ENCODE measurements at places on chromosomes 2 and 18.

GRCh38 chr2:180991820-180992219, 11.4 kb downstream of the UBE2E3 start:
- no peak for DNase-seq

DNA sequence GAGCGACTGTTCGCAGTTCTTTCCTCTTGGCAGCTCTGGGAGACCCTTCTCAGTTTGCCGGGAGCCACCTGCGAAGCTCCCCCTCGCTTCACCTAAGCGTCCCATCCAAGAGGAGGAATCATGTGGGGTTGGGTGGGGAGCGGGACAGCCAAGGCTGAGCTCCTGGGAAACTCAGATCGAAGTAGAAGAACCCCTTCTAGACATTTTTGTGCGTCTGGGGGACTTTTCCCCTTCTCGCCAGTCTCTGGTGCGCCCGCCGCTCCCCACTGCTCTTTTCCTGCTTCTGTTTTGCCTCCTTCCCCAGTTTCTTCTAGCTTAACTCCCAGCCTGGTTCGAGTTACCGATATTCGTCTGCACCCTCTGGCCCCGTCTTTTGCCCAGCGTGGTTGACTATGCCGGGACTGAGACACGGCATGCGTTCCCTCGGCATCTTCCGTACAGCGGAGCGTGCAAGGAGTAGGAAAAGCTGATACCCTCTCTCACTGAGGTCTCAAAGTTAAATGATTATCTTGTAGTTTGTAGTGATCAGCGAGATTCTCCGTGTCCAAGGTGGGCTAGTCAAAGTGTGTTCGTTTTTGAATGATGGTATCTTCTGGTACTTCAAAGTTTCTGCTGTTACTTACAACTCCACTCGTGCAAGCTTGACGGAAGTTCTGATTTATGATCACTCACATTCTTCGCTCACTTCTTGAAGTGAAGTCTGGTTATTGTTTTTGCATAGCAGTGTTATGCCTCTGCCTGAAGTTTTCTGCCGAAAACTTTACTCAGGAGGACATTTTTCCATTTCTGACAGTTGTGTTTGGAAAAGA, 664 bp downstream of the CAMKMT start:
- peak; percentile 14 for DNase-seq

- no peak for DNase-seq
Observed at GRCh38 chr18:7064346-7064745, 53.3 kb downstream of the LAMA1 start.

DNA sequence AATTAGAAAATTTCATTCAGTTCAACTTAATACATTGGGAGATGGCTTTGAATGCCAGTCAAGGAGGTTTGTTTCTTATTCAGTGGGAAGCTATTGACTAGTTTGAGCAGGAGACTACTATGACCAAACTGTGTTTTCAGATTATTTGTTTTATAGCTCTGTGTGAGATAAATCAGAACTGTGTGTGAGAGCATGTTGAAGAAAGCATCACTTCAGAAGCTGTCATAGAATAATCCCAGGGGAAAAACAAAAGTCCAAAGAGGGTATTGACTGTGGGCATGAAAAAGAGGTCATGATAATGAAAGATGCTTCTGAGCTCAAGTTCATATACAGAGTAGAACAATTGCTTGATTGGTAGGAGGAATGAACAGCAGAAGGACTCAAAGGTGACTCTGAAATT, 160.6 kb downstream of the MAP2 start:
- no peak for DNase-seq

DNA sequence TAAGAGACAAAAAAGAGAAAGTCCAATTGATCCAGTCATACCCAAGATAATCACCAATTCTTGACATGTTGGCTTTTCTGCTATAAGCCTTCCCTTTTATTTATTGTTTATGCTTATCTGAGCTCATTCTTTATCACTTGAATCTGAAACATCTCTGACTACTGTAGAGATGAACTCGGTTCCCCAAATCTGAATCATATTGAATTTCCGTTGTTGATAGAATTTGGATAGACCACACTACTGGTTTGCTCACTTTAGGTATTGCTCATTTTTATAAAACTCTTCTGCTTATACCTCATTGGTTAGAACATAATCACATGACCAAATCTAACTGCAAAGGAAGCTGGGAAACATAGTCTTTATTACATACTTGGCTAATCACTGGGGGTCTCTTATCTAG, 236.9 kb downstream of the TRIB2 start:
- no peak for DNase-seq

GRCh38 chr2:26067980-26068507, 34.2 kb downstream of the RAB10 start:
- DNase-seq, result no peak

GRCh38 chr18:24160086-24160485, 21.2 kb downstream of the CABYR start:
- no peak for DNase-seq

DNA sequence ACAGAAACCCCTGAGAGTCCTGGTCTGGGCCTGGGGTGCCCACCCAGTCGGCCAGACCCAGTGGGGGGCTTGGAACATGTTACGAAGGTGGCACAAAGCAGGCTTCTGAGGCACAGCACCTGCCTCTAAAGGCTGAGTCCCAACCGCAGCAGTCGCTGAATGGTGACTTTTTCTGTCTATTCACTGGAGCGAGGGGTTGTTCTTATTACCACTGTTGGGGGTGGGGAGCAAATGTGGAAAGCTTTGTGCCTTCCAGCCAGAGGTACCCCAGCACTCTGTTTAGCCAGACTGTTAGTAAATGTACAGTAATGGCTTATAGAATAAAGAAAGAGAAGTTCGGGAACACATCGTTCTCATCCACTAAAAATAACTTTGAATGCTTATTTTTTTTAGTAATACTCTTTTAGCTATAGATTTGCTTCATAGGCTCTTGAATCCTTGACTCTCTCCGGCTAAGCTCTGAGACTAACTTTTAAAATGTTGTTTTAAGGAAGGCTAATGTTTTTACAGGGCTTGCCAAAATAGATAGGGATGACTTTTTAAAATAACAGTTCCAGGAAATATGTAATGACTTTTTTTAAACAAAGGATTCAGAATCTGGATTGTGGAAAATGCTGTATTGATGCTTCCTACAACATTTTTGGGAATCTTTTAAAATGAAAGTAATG, 23.4 kb upstream of the PTPN2 start:
- DNase-seq, result no peak

GRCh38 chr2:230685178-230685577, 27.5 kb upstream of the CAB39 start:
- no peak for DNase-seq

- no peak for DNase-seq
Observed at GRCh38 chr2:105403783-105404698, 5.2 kb upstream of the FHL2 start.

- DNase-seq, result no peak
Observed at GRCh38 chr2:28748176-28748575, 3.5 kb upstream of the PPP1CB start.

GRCh38 chr2:68632021-68632420, 11.4 kb upstream of the PROKR1 start:
- DNase-seq, result no peak

DNA sequence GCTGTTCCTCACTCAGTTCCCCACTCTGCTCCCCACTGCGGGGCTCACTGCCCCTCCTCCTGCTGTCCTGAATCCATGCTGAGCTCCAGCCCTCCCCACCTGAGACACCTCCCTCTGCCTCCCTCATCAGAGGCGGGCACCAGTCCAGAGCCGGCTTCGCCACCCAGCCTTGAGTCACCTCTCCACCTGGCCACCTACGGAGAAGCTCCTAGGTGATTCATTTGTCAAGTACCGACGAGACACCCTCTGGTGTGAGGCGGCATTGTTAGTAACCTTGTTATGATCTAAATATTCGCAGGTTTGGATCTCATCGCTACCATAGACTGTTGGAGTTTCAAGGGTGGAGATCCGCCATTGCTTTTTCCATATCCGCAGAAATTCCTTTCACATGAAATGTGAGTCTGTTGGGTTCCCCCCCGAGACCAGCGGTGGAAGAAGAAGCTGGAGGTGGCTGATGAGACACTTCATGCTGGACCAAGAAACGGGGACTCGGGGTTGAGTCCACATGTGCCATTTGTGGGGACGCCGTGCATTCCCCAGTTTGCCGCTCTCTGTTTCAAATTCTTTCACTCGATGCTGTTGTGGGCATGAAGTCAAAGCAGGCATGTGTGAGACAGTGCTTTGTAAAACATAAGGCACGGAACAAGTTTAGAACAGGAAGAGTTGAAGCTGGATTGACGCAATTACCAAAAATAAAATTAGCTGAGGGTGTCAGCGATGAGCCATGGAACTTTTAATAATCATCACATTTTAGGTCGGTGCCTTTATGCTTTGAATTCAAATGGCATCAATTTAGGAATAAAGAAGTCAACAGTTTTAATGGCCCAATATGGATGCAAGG, 259.8 kb upstream of the HDAC4 start:
- DNase-seq, result no peak

GRCh38 chr18:56748698-56749268, 97.6 kb downstream of the WDR7 start:
- DNase-seq, result no peak

DNA sequence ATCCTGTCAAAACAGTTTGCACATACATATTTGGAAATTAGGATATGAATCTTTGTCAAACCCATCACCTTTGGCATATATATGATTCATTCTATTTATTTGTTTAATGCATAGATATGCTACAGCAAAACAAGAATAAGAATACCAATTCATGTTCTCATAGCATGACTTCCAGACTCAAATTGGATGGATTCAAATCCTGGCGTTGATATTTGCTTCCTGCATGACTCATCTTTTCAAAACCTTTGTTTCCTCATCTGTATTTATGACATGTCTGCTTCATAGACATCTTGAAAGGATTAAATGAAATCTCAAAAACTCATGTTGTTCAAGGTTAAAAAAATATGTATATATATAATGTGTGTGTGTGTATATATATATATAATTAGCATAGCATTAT, 261.3 kb downstream of the MBD5 start:
- DNase-seq, result no peak

GRCh38 chr2:61179701-61180639, 18.0 kb downstream of the C2orf74 start:
- DNase-seq, result no peak

DNA sequence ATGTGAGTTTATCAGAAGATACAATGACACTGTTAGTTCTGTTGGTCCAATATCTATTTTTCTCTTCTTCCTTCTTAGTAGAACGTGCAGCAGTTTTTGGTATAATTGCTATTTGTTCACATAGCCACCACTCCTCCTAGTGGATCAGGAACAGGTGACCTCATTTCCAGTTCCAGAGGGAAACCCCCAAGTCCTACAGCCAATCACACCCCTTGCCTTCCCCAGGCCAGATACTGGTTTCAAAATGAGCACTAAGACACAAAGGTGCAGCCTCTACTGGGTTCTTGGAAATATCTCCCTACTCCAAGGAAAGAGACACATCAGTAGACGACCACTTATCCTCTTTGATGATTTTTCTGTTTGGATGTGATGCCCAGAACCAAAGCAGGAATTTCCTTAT, 103.2 kb downstream of the TCF4 start:
- no peak for DNase-seq

DNA sequence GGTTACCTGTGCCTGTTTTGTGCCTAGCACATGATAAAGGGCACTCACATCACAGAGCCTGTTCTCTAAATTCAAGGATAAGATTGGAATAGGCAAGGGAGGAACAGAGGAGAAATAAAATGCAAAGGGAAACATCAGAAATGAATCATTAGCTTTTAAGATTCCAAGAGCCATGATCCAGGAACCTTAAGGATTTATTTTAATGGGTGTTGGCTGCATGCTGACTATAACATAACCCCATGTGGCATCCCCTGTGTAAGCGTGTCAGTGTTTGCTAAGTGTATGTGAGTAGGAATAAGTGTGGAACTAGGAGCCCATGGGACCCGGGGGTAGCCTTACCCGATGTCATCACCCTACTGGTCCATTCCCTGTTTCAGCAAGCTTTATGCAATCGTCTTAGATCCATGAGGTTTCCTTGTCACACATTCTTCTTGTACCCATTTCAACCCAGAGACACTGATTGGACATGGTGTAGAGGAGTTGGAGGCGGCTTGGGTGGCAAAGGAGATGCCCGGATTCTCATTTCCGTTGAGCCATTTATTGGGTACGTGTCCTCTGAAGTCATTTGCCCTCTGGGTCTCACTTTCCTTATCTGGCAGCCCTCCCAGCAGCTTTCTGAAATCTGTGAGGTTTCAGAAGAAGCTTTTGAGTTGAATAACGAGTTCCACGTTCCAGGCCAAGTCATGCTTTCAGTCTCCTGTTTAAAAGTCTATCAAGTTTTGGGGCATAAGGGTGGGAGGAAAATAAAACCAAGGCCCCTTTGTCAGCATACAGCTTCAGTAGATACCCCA, 117.0 kb downstream of the MGAT5 start:
- no peak for DNase-seq

- no peak for DNase-seq
Observed at GRCh38 chr2:69715964-69716363, 26.0 kb upstream of the ANXA4 start.

DNA sequence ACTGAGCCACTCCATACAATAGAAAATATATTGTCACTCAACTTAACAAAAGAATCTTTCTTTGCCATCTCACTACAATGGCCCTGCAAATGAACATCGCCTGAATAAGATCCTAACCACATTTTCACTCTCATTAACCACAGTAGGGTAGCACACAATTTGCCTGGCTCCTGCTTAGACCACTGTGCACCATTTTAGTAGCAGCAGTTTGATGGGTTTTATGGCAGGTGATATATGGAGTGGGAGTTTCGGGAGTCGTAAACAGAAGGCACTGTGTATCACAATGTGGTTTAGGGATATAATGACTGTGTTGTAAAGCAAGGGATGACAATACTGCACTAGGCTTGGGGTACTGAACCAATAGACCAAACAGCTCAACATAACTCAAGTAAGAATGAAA, 617.4 kb downstream of the BCL11A start:
- no peak for DNase-seq

- no peak for DNase-seq
Observed at GRCh38 chr2:10810202-10811161, 2.1 kb downstream of the PDIA6 start.

GRCh38 chr2:191661097-191661924, 16.6 kb upstream of the NABP1 start:
- DNase-seq, result no peak

- no peak for DNase-seq
Observed at GRCh38 chr18:46720521-46720920, 36.3 kb downstream of the ST8SIA5 start.
